ENCODE measurements at places on chromosomes 3 and 15.

DNA sequence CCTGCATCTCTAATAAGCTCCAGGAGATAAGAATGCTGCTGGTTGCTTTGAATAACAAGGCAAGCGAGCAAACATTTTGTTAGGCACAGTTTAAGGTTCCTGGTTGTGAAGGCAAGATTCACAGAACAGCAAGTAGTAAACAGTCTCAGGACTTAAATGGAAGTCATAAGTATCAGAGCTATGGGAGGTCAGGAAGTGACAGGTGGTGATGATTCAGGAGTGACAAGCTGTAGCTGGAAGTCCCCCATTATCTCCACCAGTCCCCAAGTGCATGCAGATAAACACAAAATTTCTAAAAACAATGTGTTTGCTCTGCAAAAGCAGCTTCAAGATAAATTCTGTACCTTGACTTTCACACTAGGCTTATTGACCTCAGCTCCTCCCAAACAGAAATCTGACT lies 3.3 kb downstream of the FETUB start:
- no peak for DNase-seq

GRCh38 chr3:31039145-31039544 lies 144.7 kb upstream of the GADL1 start:
- DNase-seq = no peak

GRCh38 chr3:45964139-45964538 lies 20.9 kb downstream of the CXCR6 start:
- no peak for DNase-seq

DNA sequence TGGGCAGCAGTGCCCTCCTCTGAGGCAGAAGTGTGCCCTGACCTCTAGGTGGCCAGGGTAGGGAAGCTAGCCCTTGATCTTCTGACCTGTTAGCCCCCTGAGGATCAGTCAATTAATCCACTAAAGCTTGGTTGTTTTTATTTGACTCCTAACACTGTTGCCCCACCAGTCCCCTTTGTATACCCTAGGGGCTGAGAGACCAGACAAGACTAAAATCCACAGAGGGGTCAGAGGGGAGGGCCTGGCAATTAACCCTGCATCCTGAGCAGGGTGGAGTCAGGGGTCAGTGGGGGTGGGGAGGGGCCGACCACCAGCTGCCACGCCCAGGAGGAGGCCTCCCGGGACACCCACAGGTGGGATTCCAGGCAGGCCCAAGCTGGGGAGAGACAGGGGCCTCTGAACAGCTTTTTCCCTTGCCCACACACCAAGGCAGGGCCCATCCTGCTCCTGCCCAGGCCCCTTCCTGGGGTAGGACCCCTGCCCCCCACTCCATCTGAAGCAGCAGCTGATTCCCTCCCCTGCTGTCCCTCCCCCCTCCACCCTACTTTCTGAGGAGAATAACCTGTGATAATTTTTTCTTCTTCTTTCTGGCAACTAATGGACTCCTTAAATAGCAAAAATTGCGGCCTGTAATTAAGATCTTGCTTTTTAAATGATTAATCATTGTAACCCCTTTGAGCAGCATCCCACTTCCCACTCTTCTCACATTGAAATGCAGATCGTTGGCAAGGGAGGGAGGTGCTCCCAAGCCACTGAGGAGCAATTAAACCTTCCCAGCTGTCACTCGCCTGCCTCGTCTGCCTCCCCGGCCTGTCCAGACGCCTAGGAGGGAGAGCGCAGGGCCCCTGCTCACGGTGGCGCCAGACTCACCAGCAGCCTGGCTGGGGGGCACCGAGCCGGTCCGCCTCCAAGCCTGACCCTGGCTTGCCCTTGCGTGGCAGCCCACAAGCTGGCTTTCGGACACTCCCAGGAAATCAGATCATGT lies 51.9 kb downstream of the RHCG start:
- no peak for DNase-seq

- no peak for DNase-seq
Measured at GRCh38 chr3:13349823-13350222, 70.3 kb downstream of the NUP210 start.

- no peak for DNase-seq
Measured at GRCh38 chr3:148372206-148372875, 325.4 kb upstream of the AGTR1 start.

DNA sequence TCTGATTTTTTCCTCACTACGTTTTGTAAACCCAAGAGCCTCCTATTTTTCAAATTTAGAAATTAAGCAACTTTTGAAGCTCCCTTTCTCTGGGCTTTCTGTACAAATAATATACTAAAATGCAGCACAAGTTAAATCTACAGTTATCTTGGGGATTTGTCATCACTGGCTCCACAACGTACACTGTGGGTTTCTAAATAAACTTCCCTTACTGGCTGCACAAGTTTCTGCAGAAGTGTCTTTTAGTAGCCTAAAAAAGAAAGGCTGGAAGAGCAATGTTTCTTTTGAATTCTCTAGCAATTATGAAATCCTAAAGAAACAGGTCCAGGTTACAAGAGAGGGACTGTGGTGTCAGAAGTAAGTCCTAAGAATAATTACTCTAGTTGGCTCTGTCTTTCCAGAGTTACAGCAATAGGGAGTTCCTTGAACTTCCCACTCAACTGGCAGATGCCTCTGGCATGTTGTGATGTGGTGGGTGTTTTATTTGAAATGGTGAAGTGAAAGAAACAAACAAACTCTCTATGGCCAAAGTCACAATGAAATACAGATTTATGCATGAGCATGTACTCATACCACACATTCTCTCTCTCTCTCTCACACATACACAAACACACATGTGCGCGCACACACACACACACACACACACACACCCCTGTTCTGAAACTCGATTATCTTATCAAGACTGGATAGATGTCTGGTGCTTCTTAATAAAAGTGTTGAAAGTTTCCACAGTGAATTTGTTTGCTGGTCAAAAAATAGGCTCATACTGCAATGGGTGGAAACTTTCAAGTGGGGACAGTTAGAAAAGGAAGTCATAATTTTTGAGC lies 198.2 kb downstream of the SSR3 start:
- DNase-seq = no peak

GRCh38 chr15:66747223-66747622 lies 45.2 kb downstream of the SMAD6 start:
- DNase-seq = no peak
